ENCODE measurements at places on chromosomes 6 and 20.

- no peak for DNase-seq
Observed at GRCh38 chr20:17556837-17557674, 12.8 kb upstream of the DSTN start.

- peak; percentile 78 for DNase-seq
Observed at GRCh38 chr6:106163446-106163965, 77.4 kb downstream of the PRDM1 start.

DNA sequence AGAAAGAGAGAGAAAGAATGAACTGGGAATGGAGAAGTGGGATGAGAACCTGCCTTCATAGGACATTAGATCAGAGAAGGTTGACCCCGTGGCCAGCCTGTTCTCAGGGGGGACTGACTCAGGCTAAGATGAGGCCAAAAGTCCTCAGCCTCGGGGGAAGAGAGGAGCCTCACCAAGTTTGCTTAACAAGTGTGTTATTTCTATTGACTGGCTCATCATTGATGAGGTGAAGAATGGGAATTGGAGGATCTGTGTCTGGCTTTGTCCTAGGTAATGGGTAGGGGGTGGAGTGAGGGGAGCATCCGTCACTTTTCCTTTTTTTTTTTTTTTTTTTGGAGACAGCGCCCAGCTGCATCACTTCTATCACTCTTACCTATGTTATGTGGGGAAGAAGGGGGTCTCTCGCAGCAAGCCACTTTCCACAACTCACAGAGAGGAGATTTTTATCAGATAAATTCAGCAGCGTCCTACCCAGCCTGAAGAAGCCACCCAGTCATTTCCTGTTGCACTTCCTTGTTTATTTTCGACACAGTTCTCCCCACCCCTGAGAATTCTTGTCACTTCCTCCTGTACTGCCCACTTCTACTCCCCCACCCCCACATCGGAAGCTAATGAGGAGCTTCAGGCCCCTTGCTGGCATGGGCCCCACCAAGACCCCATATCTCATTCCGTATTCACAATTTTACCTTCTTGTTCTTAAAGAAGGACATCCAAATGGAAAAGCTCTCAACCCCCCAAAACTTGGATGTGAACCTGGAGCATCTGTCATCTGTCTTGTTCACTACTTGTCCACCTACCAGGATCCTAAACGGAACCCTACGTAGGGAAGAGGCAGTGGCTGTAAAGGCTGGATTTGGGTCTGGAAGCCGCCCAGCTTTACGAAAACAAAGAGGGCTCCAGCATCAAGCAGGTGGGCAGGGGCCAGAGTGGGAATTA lies 2.8 kb upstream of the RNASET2 start:
- peak; percentile 70 for DNase-seq

- DNase-seq = no peak
Observed at GRCh38 chr6:158086054-158086503, 82.0 kb downstream of the SERAC1 start.

- no peak for DNase-seq
Observed at GRCh38 chr6:137430954-137431353, 63.2 kb downstream of the OLIG3 start.

- DNase-seq = no peak
Observed at GRCh38 chr6:138815797-138816528, 20.1 kb downstream of the ECT2L start.

DNA sequence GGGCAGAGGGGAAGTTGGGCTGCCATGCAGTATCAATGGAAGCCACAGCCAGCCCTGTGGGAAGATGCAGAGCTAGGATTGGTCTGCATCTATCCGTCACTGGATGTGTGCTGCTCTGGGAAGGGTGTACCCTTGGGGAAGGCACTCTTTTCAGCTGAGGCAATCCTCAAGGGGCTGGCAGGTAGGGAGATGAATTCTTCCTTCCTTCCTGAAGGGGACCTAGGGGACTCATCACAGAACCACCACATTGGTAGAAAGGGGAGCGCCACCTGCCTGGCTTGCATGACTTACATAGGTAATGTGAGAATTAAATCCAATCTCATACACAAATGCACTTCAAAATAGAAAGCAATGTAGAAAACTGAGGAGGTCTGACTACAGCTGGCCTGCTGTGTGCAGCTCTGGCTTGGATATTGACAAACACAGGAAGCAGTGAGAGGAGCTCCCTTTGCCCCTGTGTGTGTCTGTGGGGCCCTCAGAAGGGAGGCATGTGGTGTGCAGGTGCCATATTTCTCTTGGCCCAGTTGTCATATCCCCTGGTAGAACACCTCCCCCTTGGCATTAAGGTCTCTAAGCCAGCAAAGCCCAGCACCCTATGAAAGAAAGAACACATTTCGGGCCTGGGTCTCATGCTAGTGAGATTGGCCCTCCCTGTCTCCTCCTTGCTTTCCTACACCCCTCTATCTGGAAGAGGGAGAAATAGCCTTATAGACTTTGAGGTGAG lies 260.3 kb upstream of the MOCS1 start:
- no peak for DNase-seq

- DNase-seq = no peak
Observed at GRCh38 chr20:19022791-19023448, 189.5 kb upstream of the SLC24A3 start.

GRCh38 chr6:56770011-56770520 lies 127.4 kb upstream of the DST start:
- DNase-seq = no peak

GRCh38 chr20:21020659-21021471 lies 85.3 kb downstream of the LINC00237 start:
- no peak for DNase-seq

GRCh38 chr20:12949429-12949980 lies 59.3 kb upstream of the SPTLC3 start:
- DNase-seq = no peak

Data from activated CD8-positive, alpha-beta memory T cell treated with anti-CD3 and anti-CD28 coated beads for 24 hours (primary cell).